Stimulated activated CD8-positive, alpha-beta memory T cell treated with anti-CD3 and anti-CD28 coated beads, Interleukin-4, amount 100 ng/mL, for 1 hour (primary cell): ENCODE measurements at places on chromosomes 1 and 21.
A peak's percentile ranks its signal among the peaks of the same experiment; 100 is the strongest.

- DNase-seq, result no peak
Measured at GRCh38 chr1:151940541-151940940, 31.2 kb upstream of the THEM4 start.

GRCh38 chr21:45888386-45889009 lies 93.1 kb upstream of the COL6A1 start:
- no peak for DNase-seq

GRCh38 chr1:22221233-22221780 lies 78.4 kb upstream of the WNT4 start:
- DNase-seq, result no peak

DNA sequence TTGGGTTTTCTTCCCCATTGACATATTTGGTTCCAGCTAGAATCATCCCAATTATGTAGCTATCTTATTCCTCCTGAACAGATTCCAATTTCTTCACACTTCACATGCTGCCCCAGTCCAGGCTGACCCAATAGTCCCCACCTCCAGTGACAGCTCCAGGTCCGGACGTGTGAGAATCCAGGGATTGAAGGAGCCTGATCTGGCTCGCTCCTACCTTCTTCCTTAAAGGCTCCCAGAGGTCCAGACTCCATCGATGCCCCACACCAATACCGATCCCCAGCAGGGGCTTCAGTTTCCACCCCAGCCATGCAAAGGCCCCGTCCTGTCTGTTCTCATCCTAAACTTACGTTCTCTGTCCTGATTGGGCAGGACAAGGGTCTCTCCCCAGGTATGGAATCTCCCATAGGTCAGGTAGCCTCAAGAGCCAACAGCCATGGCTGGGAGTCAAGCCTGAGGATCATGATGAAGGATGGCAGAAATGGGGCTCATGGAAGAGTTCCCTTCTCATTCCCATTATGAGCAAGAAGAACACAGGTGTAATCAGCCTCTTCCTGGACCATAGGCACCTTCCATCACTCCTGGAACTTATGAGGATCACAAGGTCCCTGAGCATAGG lies 20.4 kb upstream of the SLAMF9 start:
- DNase-seq, result no peak

DNA sequence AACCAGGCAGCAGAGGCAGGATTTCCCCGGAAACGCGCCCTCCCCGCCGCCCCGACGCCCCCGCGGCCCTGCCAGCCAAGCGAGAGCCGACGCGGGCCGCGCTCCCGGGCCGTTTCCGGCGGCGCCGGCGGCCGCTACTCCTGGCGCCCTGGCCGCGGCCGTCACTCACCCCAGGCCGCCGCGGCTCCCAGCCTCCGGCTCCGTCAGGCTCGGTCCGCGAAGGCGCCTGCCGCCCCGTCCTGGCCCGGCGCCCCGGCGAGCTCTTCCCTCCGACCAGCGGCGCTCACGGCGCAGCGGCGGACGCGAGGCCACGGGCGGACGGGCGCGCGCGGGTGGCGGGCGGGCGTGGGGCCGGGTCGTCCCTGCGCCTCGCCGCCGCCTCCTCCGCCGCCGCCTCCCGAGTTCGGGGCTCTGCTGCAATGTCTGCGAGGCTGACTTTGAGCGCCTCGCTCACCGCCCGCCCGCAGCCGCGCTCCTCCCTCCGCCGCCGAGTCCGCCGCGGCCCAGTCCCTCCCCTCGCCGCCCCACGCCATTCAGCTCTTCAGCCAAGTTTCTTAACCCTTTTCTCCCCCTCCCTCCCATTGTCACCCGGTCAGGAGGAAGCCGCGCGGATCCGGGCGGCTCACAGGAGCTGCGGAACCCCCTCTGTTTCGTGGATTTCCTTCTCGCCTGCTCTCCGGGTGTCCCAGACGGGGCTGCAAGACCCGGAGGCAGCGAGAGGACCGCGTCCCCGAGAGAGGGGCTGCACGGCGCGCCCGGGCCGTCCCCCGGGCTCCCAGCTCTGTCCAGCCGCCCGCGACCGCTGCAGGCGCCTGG lies at the start of gene NRIP1:
TSS of gene NRIP1 (minus strand) at position 425 of the 816 bp plus-strand sequence. CDS start 96,808 bp downstream, outside the sequence.
- peak; percentile 64 for DNase-seq

- no peak for DNase-seq
Measured at GRCh38 chr21:14573244-14573643, 27.1 kb upstream of the SAMSN1 start.

GRCh38 chr1:161021970-161022353 lies 1.0 kb upstream of the F11R start:
- DNase-seq, result no peak

- no peak for DNase-seq
Measured at GRCh38 chr1:204031098-204031710, 41.7 kb upstream of the SOX13 start.

DNA sequence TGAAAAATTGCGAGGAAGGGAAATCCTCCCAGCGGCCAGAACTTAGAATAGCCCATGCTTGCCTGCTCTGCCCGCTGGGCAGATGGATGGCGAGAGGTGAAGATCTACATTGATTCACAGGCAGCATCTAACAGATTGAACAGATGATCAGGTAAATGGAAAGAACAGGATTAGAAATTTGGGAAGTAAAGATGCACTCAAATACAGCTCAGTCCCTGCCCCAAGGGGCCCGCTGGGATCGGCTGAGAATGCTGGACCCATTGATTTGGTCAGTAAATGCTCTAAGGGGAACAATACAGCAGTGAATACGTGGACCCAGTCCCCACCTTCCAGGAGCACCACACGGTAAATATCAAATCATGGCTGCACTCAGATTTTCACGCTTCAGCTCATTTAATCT lies 248.2 kb downstream of the MATN1 start:
- DNase-seq, result no peak

DNA sequence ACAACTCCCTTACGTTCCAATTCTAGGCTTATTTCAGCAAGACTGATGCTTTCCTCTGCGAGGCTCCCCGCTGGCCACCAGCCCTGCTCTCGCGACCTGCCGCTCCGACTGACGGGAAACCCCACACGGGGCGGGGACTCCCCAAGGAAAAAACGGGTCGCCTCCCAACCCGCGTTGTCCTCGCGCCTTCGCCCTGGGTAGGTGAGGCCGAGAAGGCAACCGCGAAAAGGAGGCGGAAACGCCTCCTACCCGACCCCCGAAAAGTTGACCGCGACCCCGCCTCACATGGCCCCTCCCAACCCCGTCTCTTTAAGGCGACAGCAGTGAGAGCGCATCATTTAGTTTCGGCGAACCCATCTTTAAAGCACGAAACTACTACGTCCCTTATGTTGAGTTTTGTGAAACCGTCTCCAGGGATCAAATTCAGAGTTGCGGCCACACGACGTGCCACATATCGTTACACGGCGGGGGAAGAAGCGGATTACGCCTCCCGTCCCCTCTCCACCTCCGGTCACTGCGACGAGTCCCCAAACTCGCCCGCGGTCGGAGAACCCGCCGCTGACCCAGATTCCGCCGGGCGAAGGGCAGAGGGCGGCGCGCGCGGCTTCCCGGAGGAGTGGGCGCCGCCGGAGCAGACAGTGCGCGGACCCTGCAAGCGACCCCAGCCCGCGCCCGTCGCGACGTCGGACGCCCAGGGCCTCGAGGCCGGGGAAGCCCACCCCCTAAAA lies 1.2 kb downstream of the ANP32E start:
- DNase-seq, result peak; percentile 66

DNA sequence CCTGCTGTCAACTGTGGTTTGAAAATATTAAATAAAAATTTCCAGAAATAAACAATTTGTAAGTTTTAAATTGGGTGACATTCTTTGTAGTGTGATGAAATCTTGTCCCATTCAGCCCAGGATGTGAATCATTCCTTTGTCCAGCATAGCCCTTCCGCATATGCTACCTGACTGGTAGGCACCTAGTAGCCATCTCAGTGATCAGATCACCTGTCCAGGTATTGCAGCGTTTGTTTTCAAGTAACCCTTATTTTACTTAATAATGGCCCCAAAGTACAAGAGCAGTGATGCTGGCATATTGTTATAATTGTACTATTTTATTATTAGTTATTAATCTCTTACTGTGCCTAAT lies 351.6 kb upstream of the B3GALT2 start:
- DNase-seq, result no peak

DNA sequence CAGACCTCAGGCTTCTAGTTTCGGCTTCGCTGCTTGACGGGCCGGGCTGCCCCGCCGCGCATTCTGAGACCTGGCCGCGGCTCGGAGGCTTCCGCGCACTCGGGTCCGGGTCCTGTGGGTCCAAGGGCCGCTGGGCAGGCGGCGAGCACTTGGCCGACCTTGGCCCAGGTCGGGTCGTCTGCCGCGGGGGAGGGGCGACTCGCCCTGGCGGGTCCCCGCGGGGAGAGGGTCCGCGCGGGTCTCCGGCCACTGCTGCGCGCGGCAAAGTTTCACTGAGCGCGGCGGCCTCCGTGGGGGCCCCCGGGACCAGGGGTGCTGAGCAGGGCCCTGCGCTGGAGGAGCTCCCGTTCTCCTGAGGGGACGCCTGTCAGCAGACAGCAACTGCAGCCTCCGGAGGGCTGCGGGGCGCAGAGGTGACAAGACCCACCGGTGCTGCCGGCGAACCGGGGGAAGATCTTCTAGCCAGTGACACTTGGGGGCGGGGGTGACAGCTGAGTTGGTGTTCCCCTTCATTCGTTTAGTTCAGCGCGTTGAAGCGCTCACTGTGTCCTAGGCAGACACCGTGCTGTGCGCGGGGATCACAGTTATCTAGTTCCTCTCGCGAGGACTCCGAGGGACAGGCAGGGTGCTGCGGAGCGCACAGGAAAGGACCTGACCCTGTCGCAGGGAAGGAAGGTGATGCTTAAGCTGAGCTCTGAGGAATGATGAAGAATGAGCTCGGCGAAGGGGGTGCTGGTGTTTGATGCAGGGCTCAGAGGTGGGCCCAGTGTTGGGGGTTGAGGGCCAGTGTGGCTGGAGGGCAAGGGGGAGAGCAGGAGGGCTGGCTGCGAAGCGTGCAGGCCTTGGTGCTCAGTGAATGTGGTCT lies 725 bp downstream of the MTFR1L start:
- DNase-seq, result peak; percentile 47

GRCh38 chr21:35796844-35797243 lies 263.5 kb downstream of the SETD4 start:
- DNase-seq, result no peak

DNA sequence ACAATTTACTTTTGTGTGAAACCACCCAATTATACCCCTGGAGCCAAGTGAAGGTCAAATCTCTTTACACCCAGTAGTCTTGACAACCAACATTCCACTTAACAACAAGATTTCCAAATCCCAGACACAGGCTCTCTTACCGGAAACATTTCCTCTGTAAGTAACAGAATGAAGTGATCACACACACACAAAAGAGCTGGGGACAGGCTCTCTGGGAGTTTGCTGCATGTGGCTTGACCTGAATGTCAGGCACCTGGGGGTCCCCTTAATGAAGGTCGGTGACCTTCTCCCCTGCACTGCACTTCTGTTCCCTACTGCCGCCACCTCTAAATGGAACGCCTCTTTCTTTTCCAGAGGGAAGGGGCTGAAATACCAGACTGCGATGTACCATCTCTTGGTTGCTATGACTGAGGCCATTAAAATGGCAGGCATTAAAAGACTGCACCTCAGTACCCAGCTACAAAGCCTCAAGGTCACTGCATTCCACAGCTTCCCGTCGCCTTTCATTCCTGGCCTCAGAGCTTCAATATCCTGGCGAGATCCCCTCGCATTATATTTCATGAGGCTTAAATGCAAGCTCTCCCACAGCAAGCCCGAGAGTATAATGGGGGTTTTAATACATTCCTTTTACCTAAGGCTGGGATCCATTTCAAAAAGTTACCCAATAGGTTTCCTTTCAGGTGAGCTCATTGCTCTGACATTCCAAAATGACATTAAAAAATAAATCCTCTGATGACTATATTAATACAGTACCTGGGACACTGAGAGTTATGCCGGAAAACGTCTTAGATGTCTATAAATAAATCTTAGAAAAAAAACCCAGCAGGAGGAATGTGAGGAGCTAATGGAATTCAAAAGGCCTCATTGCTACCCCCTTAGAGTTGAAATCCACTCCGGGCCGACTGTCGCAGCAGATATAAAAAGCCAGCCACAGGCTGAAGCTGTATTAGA lies 90.9 kb upstream of the DIRAS3 start:
- DNase-seq, result no peak

DNA sequence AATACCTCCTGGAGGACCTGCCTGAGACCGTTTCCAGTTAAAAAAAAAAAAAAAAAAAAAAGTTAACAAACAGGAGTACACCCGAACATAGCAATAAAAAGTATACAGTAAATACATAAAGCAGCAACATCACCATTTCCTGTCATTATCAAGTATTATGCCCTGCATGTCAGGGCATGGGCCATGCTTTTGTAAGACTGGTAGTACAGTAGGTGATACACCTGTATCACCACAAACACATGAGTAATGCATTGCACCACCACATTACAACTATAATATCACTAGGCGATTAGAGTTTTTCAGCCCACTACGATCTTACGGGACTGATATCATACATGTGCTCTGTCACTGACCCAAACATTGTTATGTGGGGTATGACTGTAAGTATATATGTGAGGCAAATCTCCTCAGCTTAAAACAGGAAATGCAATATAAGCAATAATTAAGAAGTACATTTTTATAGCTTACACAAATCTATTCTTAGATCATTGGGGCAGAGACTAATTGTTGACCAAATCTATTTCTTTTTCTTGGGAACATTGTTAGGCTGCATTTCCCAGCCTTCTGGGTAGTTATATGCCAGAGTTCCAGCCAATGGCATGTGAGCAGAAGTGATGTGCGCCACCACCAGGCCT lies 98.1 kb downstream of the PLD5 start:
- DNase-seq, result no peak

GRCh38 chr1:32767156-32767555 lies 50.0 kb downstream of the YARS1 start:
- DNase-seq, result no peak

DNA sequence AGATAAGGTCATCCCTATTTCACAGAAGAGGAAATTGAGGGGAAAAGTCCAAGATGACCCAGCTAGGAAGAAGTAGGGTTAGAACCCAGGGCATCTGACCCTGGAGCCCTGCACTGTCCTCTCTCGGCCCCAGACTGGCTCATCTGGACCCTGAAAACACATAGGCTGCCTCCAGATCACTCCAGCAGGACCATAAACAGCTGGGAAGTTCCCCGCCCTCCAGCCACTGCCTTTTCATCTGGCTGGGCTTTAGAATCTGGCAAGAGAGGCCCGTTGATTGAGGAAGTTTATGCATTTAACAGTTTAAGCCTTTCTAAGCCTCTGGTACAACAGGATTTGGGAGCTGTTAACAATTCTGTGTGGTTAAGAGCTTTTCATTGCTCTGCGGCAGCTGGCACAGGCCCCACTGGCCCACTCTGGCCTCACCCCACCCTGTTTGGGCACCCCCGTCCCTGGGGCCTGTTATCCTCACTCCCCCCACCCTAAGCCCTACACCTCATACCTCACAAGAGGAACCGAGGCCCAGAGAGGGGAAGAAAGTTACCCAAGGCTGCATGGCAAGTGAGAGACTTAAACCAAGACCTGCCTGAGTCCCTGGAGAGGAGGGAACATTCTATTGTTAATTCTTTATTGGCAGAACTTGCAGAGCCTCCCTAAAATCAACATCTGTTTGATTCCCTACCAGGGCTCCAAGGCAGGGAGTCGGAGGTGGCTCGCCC lies 84.2 kb downstream of the EPHB2 start:
- DNase-seq, result no peak
